Cardiac septum (tissue), 1 donor: ENCODE measurements at places on chromosomes 6 and 20. TPM values are rescaled to one million over a fixed set of nuclear protein-coding genes. Genes with fewer than 3 reads are reported as not detected.

The SMPDL3A gene
- total RNA-seq = 2.6 TPM

DNA sequence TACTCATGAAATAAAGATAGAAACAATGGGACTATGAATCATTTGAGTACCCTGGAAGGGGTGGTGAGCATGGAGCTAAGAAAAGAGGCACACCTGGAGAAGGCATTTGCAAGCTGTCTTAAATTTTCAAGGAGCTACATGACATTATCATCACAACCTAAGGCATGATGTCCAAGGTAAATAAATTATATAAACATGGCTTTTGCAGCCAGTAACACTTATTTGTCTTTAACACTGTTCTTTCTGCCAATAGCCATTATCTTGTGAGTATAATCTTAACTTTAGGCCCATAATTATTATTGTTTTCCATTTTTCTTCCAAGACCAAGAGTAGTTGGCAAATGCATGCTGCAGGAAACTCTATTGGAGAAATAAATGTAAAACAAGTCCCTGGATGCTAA is 63.7 kb downstream of the ALDH5A1 start:
- DNase-seq = no peak

The IL17A gene
- not detected for total RNA-seq

- DNase-seq = no peak
Observed at GRCh38 chr6:168133168-168133561, 54.2 kb upstream of the FRMD1 start.

The TUBB2B gene
- 1.2 TPM for total RNA-seq

DNA sequence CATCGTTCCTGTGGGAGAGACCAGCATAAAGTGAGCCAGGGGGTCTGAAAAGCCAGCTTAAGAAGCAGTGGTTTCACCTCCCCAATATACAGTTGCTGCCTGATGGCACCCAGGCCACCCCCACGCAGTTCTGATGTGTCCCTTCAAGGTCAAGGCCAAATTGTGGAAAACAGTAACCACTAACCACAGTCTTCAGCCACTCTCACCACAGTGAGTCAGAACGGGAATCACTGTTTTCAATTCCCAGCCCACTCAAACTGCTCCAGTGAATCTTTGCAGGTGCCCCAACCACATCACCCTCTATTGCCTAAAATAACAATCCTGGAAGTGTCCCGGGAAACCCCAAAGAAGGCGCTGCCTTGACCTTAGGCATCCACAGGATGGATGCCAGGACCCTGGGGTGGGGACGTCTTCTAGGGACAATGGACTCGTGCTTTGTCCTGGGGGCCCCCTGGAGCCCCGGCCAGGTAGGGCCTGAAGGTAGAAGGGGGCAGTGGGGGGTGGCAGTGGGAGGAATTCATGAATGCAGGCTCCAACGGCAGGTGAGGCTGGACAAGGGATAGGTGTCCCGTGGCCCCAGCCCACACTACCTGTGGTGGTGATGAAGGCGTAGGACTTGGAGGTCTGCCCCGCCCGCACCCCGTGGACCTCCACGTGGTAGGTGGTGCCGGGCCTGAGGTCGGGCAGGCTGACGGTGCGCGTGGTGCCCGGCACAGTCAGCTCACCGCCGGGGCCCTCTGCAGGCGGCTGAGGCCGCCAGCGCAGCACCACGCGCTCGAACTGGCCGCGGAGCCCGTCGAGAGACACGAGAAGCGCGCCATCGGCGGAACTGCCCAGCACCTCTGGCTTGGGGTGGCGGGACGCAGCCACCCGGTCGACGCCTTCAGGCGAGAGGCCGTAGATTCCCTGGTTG is 22.2 kb downstream of the TNXB start:
- no peak for DNase-seq

GRCh38 chr6:96649926-96650325 is 87.0 kb downstream of the FHL5 start:
- no peak for DNase-seq

The PDYN gene
- not detected for total RNA-seq

GRCh38 chr6:26290941-26291340 is 74.1 kb upstream of the BTN3A2 start:
- DNase-seq = no peak

The ZBTB12 gene
- 5.2 TPM for total RNA-seq

The PTPRA gene
- 23.5 TPM for total RNA-seq

The HM13 gene
- 43.7 TPM for total RNA-seq

DNA sequence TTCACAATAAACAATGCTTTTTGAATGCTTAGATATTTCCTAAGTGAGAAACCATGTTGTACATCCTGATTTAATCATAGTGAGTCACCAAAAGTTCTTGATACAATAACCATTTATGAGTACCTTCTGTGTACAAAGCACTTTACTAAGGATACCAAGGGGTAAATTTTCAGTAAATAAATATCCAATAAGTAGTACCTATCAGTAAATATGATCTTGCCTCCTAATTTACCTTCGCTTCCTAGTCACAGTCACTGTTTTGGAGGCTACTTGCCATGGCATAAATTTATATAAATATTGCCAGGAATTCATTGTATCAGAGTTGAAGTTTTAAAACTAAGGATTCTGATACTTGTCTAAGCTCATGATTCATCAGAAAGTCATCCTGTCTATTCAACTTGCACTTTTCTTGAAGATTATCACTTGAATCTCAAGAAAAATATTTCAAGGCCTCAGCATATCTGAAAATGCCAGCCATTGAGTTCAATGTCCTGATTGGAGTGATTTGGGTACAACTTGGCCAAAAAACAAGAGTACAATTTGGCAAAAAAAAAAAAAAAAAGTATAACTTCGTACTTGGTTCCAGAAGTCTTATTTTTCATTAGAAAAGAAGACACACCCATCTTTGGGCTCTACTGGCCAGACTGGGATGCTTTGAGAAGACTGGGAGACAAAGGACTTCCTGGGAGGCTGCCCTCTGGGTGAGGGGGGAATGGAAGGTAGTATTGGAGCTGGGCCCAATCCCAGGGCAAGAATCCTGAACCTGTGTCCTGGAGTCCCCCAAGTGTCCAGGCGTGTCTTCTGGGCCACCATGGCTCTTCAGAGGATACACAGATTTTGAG is 32.8 kb downstream of the RAB22A start:
- no peak for DNase-seq

The MCCD1 gene
- not detected for total RNA-seq

DNA sequence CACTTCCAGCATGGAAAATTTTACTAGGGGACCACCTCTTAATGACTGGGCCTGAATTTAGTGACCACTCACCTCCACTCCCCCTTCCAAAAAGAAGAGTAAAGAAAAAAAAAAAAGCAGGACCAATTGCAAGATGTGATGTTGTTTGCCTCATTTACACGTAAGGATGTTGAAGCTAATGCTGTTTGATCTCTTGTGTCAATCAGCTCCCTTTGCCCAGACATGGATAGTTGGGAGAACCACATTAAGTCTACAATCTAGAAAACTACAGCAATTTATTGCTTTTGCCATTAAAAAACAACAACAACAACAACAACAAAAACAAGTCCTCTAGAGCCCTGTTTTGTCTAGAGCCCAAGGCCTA is 11.0 kb upstream of the DSTN start:
- DNase-seq = no peak

DNA sequence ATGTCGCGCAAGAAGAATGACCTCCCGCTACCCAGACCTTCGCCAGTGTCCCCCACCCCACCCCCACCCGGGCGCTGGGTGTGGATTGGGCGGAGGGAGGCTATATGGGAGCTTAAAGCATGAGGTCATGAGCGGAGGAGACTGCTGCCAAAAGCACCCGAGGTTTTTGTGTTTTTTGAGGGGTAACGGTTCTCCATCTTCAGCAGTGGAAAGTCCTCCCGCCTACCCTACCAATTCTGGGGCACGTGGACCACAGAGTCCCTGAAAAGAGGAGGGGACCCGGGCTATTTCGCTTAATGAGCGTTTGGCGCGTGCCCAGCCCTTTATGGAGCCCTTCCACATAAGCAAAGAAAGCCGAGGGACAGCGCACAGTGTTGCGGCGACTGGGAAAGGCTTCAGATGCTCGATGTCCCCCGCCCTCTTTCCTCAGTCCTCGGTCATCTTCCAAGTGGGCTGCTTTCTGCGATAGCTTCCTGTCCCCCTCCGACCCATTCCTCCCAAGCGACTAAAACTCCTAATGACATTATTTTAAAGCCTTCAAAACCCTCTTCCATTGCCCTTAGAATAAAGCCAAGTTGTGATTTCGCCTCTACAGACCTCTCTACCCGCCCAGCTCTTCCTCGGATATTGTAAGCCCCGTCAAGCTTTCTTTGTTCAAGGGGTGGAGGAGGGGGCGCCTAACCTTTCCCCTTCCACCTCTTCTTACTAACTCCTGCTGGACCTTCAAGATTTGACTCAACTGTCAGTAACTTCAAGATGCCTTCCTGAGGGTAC is 2.1 kb upstream of the TRERF1 start:
- no peak for DNase-seq

GRCh38 chr20:10893321-10893720 is 219.5 kb upstream of the JAG1 start:
- DNase-seq = no peak

The LAMP5 gene
- 0.22 TPM for total RNA-seq

DNA sequence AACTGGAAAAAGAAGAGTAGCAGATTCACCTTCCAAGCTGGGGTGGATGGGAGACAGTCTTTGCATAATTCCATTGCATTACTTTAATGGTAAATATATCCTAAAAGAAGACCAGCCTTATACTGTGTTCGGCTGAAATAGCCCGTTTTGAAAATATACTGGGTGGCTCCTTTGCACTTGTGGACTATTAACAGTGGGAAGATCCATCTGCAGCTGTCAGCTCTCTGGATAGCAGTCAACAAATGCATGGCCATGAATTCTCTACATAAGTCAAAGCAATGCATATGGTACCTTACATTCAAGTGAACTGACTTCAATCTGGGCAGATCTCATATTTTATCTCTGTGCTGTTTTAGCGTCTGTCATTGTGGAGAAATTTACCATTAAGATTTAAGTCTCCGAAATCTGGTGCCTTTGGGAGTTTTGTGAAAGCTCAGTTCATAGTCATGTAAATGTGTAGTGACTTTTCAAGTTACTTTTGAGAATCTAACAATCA is 400.6 kb upstream of the RNF217 start:
- no peak for DNase-seq

DNA sequence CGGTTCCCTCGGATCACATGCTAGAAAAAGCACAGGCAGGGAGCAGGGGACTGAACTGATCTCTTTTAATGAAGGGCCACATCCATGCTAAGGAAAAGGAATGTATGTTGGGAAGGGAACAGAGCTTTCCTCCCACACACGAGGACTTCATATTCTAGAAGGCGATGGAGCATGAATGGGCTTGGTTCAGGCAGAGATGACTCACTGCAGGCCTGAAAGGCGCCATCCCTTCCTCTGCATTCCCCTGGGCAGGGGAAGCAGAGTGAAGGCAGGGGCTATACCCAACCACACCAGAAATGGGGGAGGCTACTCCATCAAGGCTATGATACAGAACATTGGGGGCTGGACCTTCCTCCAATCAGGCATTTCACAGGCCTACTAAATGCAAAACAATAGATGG is 30.6 kb downstream of the ELMO2 start:
- DNase-seq = no peak

The FAM83B gene
- total RNA-seq = 0.11 TPM

The CLDN20 gene
- total RNA-seq = not detected

The C20orf141 gene
- total RNA-seq = not detected

The WRNIP1 gene
- total RNA-seq = 35.2 TPM

DNA sequence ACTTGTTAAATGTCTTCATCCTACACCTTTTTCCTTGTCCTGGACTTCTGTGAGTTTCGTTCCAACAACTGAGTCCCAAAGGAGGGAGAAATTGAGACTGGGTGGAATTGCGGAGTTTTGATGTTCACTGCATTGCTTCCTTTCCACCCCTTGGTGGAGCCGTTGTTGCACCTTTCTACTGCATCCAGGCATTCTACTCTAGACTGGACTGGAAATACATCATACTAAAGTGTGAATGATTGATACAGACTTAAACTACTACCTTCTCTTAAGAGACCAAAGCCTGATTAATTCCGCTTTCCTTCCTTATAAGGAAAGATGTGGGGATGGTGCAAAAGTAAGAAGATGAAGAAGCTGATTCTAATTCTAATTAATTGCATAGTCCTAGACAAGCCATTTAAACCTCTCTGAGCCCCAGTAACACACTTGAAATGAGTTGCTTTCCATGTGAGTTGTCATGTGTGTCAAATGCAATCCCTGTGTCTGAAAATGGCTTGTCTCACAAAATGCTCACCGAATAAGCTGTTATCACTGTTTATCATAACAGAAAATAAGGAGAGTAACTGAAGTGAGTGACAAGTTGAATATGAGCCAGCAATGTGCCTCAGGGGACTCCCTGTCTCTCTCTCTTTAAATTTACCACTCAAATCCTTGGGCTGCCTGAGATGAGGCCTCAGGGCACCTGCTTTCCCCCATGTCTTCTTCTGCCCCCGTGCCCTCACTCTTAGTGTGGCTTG is 338.3 kb upstream of the CHD6 start:
- no peak for DNase-seq

DNA sequence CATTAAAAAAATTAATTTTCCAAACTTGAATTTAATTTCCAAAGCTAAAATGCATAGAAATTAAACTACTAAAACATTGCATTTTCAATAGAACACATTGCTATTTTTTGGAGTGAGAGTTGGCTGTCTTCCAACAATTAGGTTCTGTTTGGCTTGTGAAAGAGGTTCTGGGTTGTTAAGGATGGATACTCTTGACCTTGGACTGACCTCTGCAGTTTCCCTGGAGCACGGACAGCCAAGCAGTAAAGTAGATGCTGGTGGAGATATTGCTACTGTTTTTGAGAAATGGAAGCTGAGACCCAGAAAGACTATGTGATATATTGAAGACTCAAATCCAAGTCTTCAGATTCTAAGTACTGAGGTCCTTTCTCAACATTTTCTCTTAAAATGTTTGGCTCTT is 95.9 kb upstream of the CHD6 start:
- no peak for DNase-seq

GRCh38 chr20:45701873-45702272 is at the start of gene WFDC13:
TSS of gene WFDC13 (plus strand) at chr20:45702038. CDS start at chr20:45702124, 86 bp downstream.
- no peak for DNase-seq

The PIM1 gene
- total RNA-seq = 16.6 TPM

DNA sequence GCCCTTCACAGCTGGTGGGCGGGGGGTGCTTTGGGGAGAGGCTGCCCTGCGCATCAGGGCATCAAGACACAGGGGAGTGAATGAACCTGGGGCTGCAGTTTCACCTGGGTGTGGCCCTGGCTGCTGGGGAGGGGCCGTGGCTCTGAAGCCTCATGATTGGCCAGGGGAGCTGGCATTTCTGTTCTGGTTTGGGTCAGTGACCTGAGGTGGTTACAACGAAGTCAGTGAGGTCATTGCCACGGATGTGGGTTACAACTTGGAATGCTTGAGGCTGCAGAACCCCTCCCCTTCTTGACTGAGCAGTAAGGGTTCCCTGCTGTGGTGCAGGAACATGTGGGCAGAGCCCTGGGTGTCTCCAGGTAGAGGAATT is 3.0 kb downstream of the TCEA2 start:
- DNase-seq = no peak

DNA sequence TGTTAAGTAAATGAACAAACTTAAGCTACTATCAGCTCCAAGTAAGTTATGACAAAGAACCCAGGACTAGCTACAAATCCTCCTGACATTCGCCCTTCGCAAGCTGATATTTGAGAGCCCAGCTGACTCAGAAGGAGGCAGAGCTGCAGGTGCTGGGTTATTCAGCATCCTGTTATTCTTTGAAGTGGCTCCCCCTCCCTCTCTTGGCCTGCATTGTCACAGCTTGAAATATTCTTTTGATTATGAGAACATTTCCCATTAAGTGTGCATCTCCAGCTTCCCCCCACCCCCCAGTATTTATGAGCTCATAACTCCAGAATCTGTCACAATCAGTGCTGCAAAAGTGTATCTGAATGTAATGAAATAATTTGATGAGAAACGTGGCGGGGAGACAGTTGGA is 78.8 kb upstream of the RALY start:
- DNase-seq = no peak

GRCh38 chr6:44675449-44675848 is 287.9 kb downstream of the CDC5L start:
- no peak for DNase-seq

GRCh38 chr20:18986146-18986830 is 172.7 kb downstream of the SCP2D1 start:
- no peak for DNase-seq
